ENCODE measurements at places on chromosomes 16 and 17.

- no peak for DNase-seq
These were observed 3.7 kb downstream of the KRT24 start for GRCh38 chr17:40699853-40700252.

DNA sequence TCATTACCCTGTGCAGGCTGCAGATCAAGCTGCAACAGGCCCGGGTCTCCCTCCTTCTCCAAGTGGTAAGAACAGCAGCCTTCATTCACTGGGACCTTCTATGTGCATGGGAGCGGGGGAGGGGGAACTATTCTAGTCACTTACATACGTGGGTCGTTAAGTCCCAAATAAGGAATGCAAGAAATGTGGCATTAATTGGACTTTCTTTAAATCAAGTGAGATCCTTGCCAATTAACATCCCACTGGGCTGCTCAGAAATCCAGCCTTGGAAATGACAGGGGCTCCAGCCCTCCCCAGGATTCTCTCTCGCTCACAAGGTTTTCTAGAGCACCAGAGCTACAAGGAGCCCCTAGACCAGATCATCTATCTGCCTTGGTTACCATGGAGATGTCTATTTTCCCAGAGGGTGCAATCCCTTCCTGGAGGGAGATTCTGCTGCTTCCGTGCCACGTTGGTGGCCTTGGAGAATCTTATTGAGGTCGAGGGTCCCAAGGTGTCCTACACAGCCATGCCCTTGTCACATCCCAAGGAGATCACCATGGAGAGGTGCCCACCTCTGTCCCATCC, 5.2 kb upstream of the EIF1 start:
- no peak for DNase-seq

GRCh38 chr17:50177983-50178834, 12.4 kb downstream of the SGCA start:
- peak; percentile 65 for DNase-seq

GRCh38 chr17:27576477-27577083, 54.4 kb upstream of the LGALS9 start:
- no peak for DNase-seq

DNA sequence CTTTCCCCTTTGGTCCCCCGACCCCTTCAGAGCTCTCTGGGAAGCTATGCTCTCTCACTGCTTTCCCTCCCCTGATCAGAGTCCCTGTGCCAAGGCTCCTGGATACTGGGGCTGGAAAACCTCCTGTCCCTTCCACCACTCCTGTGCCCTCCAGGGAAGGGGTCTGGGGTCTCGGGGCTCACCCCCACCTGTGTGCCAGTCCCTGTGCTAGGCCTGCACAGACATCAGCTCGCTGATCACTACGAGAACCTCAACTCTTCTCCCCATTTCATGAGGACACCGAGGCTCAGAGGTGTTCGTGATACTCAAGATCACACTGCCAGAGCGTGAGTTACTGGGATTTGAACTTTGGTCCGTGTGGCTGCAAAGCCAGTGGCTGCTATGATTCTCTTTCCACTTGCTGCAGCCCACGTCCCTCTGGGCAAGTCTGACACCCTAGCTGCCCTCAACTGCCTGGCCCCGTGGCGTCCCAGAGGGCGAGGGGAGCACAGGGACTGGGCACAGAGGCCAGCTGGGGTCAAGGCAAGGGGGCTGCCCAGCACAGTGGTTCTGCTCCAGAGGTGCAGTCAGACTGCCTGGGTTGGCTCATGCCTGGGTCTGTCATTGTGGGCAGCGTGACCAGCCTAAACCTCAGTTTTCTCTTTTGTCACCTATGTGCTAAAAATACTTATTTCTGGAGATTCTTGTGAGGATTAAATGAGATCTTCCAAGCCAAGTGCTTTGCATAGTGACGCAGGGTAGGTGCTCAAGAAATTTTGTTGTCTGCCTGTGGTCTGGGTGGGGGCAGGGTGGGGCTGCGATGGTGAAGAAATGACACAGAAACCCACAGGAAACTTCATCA, 43.8 kb upstream of the TOB1 start:
- no peak for DNase-seq

Measured in naive B cell (primary cell).